HuH-7 (cell line): ENCODE measurements at places on chromosomes 4 and X.

DNA sequence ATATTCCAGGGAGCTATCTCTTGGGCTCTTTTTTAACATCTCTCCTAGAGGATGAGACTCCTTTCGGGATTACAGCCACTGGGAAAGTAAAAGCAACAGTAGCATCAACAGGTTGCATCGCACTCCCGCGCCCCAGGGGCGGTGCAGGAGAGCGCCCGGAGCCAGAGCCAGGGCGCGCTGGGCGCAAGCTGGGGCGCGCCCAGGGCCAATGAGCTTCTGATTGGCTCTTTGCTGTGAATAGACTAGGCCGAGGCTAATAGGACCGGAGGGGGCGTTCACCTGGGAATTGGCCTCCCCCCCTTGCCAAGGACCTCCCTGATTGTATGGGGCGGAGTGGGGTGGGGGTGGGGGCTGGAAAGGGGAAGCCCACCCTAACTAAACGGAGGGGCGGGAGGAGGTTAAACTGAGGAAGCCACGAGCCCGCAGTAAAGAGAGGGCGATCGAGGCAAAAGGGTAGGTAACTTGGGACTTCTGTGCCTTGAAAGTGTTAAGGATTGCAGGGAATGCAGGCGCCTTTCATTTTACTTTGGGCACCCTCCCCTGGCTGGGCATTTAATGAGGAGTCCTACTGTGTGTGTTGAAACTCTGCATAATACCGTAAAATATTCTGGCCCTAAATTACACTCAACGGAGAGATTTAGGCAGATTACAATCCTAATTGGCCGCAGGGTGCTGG, 1.1 kb upstream of the ATOH1 start:
- no peak for DNase-seq

GRCh38 chr4:168383510-168383909, 65.0 kb upstream of the DDX60 start:
- no peak for DNase-seq

GRCh38 chr4:132506568-132506967, 642.5 kb upstream of the PCDH10 start:
- DNase-seq = no peak

DNA sequence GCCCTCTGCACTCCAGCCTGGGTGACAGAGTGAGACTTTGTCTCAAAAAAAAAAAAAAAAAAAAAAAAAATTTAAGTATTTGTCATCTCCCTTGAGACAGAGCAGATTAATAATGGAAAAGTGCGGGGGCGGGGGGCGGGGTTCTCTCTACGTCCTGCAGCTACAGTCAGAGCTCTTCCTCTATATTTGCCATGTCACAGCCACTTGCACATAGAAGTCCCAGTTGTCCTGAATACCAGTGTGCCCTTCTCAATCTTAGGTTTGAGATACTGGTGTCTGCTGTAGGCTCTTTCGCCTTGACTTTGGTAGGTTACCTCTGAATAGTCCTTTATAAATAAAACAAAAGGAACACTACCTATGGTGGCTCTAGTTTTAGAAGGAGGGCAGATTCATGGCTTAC, 237.8 kb upstream of the PGRMC2 start:
- no peak for DNase-seq

GRCh38 chrX:52277666-52278065, 91.2 kb upstream of the XAGE2 start:
- DNase-seq = no peak

GRCh38 chr4:35963383-35963782, 280.9 kb downstream of the ARAP2 start:
- no peak for DNase-seq

DNA sequence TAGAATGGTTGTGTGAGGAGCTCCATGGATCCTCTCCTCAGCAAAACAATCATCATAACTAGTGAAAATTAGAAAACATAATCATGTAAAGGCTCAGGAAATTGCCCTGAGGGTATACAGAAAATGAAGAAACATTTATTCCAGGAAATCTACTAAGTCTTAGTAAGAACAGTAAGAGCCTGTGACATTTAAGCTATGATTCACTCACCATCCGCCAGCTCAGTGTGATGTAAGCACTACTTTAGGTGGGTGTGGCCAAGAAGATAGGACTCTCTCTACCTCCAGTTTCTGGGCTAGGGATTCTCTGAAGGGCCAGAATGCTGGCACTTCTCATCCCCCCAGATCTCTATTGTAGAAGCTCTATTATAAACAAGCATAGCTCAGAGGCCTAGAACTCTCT, 147.5 kb downstream of the DLG3 start:
- DNase-seq = no peak

- DNase-seq = no peak
These were observed at the start of gene GPRASP1 for GRCh38 chrX:102651242-102652011. Gene GPRASP1 (plus strand): TSS chrX:102651483. CDS start chrX:102653914, 2,431 bp downstream.
